Dermis blood vessel endothelial cell (primary cell): ENCODE measurements at places on chromosomes 3 and 15. TPM values are rescaled to one million over a fixed set of nuclear protein-coding genes. Genes with fewer than 3 reads are reported as not detected.
A peak's percentile ranks its signal among the peaks of the same experiment; 100 is the strongest.

Gene IFT57
- 25.7 and 27.0 TPM in 2 replicates for total RNA-seq

GRCh38 chr3:31768479-31769125 lies 212.5 kb downstream of the OSBPL10 start:
- DNase-seq, result peak; percentile 77

Gene GP5
- under 0.01 and 0.28 TPM in 2 replicates for total RNA-seq

DNA sequence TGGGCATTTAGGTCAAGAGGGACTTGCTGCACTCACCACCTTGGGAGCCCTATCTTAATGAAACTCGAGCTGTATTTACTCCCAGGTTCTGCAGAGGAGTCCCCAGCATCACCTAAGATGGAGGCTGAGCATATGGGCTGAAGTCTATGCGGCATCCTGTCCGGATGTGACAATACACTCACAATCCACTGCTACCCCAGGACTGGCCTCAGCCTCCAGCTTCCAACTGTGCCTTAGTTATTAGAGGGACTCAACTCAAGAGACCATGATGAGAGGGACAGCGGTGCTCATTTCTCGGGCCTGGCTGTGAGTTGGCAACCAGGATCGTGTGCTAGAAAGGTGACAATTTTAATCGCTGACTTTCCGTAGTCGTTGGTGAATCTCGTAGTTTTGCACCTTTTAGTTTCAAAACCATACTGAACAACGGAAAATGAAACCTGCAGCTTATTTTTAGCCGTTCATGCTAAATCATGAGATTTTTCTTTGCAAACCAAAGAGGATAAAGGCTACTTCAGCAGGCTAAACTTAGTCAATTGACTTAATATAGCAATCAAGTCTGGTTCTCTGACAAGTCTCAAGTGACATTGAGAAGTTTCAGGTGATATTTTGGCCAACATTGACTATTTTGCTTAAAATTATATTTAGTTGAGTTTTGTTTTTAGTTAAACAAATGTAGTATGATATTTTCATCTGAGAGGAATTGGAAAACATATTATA lies 11.1 kb downstream of the ZBTB38 start:
- DNase-seq, result no peak

GRCh38 chr15:90903733-90904536 lies 833 bp downstream of the MAN2A2 start:
- DNase-seq, result peak; percentile 10

DNA sequence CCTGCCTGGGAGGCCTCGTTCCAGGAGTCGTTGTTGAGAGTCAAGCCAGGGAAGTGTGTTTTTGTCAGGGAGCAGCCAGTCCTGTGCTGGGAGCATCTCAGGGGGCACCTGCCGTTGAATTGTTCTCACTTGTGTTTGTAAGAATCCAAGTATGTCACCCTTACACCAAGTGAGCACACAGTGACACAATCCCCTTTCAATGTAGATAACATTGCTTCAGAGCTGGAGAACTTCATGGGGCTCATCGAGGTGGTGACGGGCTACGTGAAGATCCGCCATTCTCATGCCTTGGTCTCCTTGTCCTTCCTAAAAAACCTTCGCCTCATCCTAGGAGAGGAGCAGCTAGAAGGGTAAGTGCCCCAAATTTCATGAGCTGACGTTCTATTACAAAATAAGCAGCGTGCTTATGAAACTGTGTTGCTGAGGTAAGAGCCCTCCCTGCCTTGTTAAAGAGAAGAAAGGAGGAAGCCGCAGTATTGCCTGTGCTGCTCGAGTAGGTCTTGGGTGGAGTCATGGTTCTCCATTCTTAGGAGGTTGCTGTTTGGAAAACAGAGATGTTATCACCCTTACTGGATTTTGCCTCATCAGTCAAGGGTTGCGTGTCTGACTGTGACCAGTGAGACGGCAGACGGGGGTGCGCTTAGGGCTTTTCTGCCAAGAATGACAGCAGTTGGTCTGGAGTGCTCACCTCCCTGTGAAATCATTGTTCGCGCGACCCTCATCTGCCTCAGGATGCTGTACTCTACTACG lies 108.1 kb downstream of the PGPEP1L start:
- no peak for DNase-seq

GRCh38 chr3:40173227-40173721 lies 136.2 kb upstream of the EIF1B start:
- DNase-seq, result peak; percentile 78

Gene MYO5A
- total RNA-seq, result 59.9 and 115 TPM in 2 replicates

DNA sequence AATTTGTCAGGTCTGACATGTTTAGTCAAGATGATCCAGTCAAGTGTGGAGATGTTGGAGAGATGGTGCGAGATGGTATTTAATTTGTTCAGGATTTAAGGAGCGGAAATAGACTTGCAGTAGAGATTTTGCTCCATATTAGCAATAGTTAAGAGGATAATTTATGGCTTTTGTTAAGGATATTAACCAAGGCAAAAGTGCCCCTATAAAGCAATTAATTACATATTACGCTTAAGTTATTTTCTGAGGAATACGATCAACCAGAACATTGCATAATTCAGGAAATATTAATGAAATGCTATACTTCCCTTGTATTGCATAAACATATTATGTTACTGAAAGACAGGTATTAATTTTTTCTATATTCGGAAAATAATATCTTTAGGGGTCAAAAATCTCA lies 83.9 kb downstream of the ZIC1 start:
- no peak for DNase-seq

- no peak for DNase-seq
These were observed 9.5 kb downstream of the ZNF280D start for GRCh38 chr15:56723787-56724186.

GRCh38 chr3:170040418-170040817 lies 2.6 kb downstream of the GPR160 start:
- no peak for DNase-seq

GRCh38 chr3:12395349-12396012 lies 88.8 kb upstream of the TSEN2 start:
- DNase-seq, result no peak

Gene FHIT
- 0.51 and 0.56 TPM in 2 replicates for total RNA-seq

DNA sequence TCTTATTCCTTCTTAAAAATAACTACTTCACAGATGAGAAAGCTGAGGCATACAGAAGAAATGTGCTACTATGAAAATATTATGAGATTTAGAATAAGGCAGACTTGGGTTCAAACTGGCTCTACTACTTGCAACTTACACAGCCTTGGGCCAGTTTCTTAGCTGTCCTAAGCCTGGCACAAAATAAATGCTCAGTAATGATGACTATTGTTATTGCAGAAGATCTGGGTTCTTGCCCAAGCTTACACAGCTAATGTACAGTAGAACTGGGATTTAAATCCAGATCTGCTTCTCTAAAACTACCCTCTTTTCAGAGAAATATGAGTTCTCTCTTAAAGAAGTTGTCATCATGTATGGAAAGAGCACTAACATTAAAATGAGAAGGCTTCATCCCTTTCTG lies 228.2 kb upstream of the TPRG1 start:
- DNase-seq, result no peak

Gene VGLL3
- 0.33 and 1.0 TPM in 2 replicates for total RNA-seq

- DNase-seq, result no peak
These were observed 23.5 kb upstream of the CA12 start for GRCh38 chr15:63405159-63405558.

GRCh38 chr3:16254916-16255315 lies 9.8 kb downstream of the DPH3 start:
- DNase-seq, result no peak

- no peak for DNase-seq
These were observed 20.4 kb upstream of the SHC4 start for GRCh38 chr15:48984021-48984710.

- no peak for DNase-seq
These were observed 18.5 kb downstream of the SNUPN start for GRCh38 chr15:75606711-75607699.

GRCh38 chr15:69979262-69979661 lies 118.5 kb downstream of the TLE3 start:
- DNase-seq, result peak; percentile 2

- DNase-seq, result no peak
These were observed 16.3 kb upstream of the ATP13A3 start for GRCh38 chr3:194503081-194503531.

DNA sequence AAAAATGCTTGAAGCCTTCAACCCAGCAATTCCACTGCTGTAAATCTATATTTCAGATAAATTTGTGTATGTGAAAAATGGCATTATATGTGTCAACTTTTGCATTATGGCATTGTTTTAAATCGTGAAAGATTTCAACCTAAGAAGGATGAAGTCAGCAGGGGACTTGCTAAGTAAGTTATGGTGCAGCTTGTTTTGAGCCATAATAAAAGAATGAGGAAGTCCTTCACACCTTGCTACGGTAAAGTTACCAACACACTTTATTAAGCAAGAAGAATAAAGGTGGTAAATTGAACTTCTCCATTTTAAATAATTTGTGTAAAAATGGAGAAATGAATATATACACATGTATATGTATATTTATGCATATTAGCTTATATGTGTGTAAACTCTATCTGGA lies 371.4 kb downstream of the ROBO2 start:
- no peak for DNase-seq

DNA sequence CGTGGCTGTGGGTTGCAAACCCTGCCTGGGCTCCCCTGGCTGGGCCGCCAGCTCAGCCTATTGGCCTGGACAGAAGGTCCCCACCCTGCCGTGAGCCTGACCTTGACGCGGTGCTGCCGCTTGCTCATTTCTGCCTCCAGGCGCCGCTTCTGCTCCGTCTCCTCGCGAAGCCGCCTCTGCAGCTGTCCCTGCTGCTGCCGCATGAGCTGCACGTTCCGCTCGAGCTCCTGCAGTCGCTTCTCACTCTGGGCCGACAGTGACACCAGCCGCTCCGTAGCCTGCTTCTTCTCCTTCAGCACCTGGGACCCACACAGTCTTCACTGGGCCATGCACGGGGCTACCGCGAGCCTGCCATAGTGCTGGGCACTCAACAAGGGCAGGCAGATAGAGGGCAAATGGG lies 21.7 kb downstream of the KIF7 start:
- no peak for DNase-seq

GRCh38 chr3:56154297-56154696 lies 314.0 kb downstream of the ERC2 start:
- DNase-seq, result no peak

DNA sequence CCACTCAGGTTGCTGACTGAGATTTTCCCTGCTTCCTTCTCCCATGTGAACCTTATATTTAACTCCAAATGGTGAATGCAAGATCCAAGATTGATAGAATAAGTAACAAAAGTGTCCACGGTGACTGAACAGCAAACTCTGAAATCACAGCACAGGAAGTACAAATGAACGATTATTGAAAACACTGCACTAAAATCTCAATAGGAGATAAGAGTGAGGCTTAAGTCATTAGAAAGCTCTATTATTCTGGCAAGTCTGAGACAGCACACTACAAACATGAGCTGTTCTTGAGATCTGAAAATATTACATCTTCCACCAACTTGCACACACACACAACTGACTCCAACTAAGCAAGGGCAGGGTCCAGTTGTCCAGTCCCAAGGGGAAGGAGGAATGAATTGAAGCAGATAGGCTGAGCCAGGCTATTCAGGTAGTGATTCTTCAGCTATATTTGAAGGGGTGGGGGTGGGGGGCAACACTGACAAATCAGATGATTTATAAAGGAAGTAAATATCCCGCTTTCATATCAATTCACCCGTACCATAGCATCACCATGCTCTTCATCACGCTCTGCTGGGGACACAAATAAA lies 2.9 kb downstream of the ZNF385D start:
- DNase-seq, result no peak

DNA sequence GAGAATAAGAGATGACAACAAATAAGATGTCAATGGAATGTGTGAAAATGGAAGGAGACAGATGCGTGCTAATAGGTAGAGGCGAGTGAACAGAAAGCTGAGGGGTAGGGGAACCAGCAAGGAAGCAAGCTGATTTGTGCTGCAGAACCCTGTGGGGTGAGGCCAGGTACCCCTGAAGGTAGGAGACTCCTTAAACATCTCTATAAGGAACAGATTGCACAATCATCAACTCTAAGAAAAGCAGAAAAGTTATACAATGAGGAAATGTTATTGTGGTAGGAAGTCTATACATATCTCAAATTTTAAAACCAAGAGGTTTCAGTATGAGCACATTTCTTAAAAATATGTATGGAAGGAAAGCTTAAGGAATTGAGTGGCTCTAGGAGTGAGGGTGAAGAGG lies 315.0 kb upstream of the TPM1 start:
- no peak for DNase-seq

Gene STAC
- 0.37 and 1.2 TPM in 2 replicates for total RNA-seq

DNA sequence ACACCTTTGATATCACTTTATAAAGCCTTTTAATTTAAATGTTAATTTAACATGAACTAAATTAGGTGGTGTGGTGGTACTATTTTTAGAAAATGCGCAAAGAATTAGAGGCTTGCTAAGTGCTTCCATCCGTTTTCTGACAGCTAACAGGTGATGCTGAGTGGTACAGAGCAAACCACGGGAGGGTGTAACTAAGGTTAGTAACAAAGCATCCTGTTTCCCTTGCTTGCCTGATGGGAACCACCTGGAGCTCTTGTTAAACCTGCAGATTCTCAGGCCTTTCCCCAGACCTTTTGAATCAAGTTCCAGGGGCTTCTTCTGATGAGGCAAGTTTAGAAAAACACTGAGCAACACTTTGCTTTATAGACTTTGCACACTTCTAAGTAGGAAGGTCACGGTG lies 101.0 kb downstream of the ATG7 start:
- DNase-seq, result no peak

Gene RNU5B-1
- total RNA-seq, result not detected in 2 replicates

- DNase-seq, result peak; percentile 7
These were observed 168.0 kb upstream of the STT3B start for GRCh38 chr3:31364711-31365110.

GRCh38 chr3:136305879-136306278 lies 55.7 kb downstream of the PCCB start:
- DNase-seq, result peak; percentile 68

GRCh38 chr3:77041811-77042210 lies 1.9 kb downstream of the ROBO2 start:
- no peak for DNase-seq

- no peak for DNase-seq
These were observed 20.1 kb downstream of the OSBPL10 start for GRCh38 chr3:31960793-31961431.

DNA sequence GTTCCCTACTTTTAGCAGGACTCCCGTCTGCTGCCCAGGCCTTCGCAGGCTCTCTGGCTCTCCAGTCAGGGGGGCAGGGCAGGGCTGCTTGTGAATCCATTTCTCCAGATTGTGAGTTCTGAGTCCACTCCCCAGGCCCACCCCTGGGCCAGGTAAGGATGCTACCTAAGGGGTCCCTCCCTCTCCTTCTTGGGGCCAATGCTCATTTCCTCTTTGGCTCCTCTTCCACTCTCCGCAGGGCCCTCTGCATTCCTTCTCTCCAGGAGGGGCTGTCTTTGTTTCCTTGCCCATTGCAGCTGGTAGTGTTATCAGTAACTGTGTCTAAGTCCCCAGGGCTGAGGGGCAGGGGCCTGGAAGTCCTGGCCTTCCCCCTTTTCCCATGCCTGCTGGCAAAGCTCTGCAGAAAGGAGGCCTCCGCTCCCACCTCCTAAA lies 13.0 kb upstream of the CACNA2D2 start:
- DNase-seq, result no peak

- DNase-seq, result peak; percentile 21
These were observed 27.0 kb upstream of the TFG start for GRCh38 chr3:100682056-100682853.

- no peak for DNase-seq
These were observed 71.1 kb upstream of the BLM start for GRCh38 chr15:90645873-90646575.
